ENCODE measurements at places on chromosomes 2 and 18.

GRCh38 chr2:101699755-101700461 is 2.4 kb downstream of the MAP4K4 start:
- no peak for DNase-seq

DNA sequence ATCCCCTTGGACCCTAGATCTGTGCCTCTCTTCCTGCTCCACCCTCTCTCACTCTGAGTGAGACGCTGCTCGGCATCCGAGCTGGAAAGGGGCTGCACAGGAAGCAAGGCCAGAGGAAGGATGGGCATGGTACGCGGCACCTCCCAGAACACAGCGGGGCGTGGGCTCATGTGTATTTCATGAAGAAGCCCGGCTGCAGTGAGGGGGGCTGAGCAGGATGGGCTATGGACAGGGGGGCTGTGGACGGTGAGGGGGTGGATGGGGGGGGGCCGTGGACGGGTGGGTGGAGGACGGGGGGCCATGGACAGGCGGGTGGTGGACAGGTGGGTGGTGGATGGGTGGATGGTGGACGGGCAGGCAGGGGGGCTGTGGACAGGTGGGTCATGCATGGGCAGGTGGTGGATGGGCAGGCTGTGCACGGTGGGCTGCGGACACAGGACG is 28.5 kb downstream of the SLC66A2 start:
- no peak for DNase-seq

- no peak for DNase-seq
Observed at GRCh38 chr2:96914332-96914731, 44.5 kb upstream of the SEMA4C start.

DNA sequence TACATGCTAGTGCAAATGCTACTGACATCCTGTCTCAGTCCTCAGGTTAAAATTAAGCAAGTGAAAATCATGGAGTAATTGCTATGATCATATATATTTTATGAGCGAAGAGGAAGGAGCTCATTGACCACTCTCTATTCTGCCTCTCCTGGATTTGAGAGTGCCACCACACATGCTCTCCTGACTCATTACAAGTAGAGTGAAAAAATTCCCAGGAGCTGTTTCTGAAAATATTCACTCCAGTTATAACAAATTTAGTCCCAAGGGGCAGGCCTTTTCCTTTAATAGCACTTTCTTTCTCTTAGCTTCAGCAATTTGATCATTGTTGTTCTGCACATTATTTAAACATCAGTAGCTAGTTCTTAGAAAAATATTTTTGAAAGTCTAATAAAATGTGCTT is 155.0 kb upstream of the MAPRE2 start:
- DNase-seq = no peak

DNA sequence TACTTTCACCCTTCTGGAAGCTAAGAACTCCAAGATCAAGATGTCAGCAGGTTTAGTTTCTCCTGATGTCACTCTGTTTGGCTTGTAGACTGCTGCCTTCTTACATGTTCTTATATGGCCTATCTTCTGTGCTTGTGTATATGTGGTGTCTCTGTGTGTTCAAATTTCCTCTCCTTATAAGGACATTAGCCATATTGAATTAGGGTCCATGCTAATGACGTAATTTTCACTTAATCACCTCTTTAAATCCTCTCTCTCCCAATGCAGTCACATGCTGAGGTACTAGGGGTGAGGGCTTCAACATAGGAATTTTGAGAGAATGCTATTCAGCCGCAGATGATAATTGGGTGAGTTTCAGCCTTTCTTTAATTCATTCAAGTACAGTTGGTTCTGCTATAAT is 458.3 kb upstream of the SYT4 start:
- DNase-seq = no peak

GRCh38 chr18:35478520-35479435 is 19.0 kb downstream of the INO80C start:
- peak; percentile 60 for DNase-seq

GRCh38 chr18:49704334-49704733 is 109.0 kb downstream of the ACAA2 start:
- no peak for DNase-seq

GRCh38 chr2:204510709-204511420 is 34.4 kb upstream of the PARD3B start:
- no peak for DNase-seq

GRCh38 chr2:39685126-39685525 is 19.4 kb downstream of the TMEM178A start:
- no peak for DNase-seq

- no peak for DNase-seq
Observed at GRCh38 chr18:47912794-47913585, 17.5 kb downstream of the SMAD2 start.

DNA sequence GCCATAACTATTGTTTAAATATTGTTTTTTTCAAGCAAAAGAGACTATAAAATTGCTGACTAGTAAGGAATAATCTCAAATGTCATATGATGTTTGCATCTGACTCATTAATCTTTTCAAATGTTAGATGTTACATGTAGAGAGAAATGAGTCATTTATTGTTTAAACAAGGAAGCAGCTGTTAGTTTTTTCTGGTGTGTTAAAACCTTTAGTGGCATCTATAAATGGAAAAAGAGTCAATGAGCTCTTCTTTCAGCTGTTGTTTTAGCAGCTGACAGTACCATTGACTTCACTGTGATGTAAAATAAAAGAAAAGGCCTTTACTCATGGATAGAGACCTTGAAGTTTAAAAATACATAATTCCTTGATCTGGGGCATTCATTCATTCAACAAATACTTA is 1.8 kb upstream of the KLHL41 start:
- DNase-seq = no peak

DNA sequence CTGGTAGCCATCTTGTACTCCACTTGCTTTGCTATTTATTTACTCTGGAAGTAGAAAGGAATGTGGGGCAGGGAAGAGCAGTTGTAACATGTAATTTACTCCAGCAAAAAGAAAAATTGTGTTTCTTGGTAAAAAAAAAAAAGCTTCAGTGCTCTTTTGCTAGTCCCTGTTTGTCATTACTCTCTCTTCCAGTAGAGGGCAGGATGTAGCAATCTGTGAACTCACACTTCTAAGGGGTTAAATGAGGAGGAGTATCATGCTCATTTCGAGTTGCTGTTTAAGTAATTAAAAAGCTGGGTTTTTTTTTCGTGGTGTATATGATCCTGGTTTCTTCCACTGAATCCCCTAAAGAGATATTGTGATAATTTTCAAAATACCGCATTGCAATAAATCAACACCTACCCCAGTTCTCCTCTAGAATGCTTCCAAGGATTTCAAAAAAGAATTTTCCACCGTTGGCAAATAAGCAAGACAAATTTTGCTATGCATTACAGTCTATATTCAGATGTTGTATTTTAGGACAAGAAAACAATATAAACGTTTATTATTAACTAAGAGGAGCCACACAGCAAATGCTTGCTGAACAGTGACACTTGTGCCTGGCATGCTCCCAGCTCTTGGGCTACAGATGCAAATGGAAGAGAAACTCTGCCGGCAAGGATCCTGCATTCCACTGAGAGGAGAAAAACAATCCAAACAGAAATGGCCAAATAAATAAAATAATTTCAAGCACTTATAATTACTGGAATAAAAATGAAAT is 261.6 kb downstream of the ASXL3 start:
- no peak for DNase-seq

DNA sequence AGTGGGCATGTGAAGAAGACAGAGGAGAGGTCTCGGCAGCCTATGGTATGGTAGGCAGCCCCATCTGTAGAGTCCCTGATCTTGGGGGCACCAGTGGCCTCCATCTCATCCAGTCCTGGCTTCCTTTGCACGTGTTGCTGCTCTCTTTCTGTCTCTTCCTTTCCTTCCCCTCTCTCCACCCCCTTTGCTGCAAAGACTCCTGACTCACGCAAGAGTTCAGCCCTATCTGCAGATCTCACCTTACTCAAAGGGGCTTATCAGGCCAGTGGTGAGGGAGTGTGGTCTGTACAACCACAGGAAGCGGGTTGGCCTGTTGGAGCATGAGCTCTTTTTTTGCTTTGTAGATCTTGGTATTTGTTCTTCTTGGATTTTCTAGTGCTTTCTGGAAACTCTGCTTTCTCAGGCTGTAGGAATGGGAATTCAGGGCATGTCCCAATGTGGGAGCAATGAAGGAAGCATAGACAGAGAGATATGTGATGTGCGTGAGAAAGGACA is 14.6 kb upstream of the NT5DC4 start:
- peak; percentile 38 for DNase-seq

DNA sequence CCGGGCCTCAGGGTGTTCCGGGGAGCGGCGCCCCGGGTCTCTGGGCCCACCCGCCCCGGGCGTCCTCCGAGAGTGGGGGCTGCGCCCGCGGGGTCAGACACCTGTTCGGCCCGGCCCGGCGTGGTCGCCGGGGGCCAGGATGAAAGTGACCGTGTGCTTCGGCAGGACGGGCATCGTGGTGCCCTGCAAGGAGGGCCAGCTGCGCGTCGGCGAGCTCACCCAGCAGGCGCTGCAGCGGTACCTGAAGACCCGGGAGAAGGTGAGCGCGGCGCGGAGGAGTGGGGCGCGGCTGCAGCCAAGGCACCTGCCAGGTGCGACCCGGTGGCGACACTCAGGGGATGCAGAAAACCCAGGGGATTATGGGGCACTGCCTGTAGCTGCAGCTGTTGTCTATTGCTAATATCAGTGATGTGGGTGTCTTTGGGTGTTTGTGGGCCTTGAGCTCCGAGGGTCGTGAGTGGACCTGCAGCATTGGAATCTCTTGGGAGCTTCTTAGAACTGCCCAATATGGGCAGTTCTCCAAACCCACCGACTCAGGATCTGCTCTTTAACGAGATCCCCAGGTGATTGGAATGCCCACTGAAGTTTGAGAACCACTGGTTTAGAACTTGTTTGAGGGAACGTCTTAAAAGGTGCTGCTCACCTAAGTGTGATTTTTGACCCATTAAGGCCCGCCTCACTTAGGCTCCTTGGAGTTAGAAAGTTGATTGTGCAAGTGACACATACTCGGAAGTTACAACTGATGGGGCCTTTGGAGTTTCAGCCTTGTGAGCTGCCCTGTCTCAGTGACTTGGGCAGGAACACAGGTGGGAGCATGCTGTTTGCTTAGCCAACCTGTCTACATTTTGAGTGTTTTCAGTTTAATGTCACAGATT is 823 bp downstream of the PARD3B start:
- DNase-seq = no peak

GRCh38 chr2:109128048-109128615 is 873 bp upstream of the SH3RF3 start:
- DNase-seq = peak; percentile 55

- no peak for DNase-seq
Observed at GRCh38 chr2:188003800-188004199, 287.9 kb upstream of the GULP1 start.

DNA sequence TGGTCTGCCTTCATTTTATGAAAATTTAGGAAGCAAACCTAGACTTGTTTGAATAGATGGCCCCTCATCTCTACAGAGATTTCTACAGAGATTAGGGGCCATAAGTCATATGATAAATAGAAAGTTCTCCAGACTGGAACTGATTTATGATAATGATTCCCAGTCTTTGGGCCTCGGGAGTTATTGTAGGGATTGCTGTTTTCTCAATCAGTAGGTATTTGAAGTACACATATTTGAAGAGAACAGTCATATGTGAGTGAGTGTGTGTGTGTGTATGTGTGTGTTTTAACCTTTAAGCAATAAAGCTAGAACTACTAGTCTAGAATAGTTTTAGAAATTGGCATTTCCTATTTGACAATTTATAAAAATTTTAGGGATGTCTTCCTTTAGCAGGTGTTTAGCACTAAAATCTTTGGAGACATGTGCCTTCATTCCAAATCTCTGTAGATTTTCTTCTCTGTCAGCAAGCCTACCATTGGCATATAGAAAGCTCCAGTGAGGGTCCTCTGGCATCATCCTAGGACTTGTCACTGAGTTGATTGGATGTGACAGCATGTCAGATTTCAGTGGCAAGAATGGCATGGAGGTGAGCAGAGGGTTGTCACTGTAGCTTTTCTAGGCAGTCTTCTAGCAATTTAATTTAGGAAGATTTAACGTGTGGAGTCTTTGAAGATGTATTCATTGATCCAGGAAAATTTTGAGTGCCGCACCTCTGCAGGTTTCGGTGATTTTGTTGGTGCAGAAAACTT is 71.2 kb downstream of the MYO1B start:
- DNase-seq = no peak

DNA sequence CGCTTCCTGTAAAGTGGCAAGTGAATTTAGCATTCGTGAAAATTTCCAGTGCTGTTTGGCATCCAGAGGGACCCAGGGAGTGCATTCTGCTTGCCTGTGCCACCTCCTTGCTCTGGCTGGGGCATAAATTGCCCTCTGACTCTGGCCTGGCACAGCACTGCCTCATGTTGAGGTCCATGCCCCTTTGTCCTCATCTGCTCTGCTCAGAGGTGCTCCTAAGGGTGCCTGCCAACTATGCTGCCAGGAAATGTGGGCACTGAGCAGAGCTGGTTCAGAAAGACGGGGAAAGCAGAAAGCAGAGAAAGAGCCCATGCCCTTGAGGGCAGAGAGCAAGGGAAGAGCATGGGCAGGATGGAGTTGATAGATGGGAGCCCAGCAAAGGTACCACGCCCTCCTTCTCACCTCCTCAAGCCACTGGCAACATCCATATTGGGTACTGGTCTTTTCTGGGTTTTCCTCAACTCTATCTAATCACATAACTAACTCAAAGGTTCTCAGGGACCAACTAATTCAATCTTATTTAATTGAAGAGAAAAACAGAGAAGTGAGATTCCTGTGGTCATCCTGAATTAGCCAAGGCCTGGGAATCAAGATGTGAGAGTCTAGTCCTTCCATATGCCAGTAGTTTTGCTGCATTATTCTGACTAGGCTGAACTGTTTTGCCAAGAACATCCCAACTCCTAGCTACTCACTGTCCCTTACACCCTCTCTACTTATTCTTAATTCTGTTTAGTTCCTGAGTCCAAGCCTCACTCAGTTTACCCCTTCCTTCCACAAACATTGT is 441.5 kb upstream of the TNP1 start:
- DNase-seq = no peak

DNA sequence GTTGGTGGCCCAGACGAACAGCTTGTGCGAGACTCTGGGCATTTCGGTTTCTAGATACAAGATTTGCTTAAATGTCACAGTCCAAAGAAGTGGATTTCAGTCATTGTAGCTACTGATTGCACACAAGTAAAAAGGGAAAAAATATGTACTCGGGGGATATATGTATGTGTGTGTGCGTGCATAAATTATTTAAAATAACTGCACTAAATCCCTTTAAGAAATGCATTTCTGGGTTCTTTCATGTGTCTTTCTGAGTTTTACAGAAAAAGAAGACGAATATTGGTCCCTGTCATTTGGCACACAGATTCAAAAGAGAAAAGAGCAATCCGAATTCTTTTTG is 2.1 kb upstream of the EPHA4 start:
- DNase-seq = no peak

DNA sequence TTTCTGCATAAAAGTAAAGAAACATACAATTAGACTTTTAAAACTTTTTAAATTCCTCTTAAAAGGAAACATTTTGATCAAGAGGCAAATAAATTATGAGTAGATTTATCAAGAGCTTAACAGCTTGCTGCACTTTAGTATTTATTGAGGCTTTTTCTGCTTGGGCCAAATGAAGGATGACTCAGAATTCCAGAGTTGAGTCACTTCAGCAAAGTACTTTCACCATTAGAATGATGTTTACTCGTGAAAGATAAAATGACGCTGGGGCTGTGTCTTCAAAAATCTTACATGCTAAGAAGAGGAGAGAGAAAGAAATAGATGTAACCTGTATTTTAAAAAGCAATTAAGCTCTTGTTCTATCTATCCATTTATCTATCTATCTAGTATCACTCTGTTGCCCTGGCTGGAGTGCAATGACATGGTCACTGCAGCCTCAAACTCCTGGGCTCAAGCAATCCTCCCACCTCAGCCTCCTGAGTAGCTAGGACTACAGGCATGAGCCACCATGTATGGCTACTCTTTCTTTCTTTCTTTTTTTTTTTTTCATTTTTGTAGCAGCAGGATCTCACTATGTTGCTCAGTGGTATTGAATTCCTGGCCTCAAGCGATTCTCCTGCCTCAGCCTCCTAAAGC is 75.3 kb upstream of the RIOK3 start:
- DNase-seq = no peak

GRCh38 chr18:31875301-31875700 is 67.6 kb downstream of the TRAPPC8 start:
- DNase-seq = no peak

Data from CD4-positive, alpha-beta T cell treated with Interleukin-1 beta for 1 hour (primary cell).